ENCODE measurements at places on chromosomes 5 and 9.

DNA sequence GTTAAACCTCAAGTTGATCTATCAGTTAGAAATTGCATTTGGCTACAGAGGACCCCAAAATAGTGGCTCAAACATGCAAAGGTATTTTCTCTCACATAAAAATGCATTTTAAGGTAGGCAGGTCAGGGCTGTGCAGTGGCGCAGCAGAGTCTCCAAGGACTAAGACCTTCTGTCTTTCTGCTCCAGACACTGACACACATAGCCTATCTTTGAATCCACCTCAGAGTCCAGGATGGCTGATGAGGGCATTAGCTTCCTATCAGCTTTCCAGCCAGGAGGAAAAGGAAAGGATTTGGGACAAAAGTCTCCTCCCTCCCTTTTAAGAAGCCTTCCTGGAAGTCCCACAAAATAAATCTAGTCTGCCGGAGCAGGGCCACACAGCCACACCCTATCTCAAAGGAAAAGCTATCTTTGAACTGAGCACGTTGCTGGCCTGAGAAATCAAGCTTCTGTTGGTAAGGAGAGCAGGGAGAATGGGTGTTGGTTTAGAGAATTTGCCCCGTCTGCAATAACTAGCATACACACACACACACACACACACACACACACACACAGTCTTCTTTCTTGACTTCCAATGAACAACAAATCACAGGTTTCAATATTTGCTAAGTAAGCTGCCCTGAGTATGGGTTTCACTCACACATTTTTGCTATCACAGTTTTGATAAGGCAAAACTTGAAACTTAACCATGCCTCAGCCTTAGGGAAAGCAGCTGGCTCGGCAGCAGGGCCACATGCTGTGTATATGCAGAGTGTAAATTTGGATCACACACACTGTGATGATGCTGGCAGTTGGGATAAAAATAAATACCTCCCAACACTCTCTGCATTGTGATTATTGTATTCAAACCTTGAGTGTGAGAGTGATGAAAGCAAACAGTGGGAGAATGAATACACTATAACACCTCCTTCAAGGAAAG is 116.6 kb upstream of the MAP3K1 start:
- no peak for DNase-seq

- no peak for DNase-seq
These were observed 97.7 kb downstream of the LHFPL2 start for GRCh38 chr5:78550891-78551290.

- no peak for DNase-seq
These were observed 3.7 kb downstream of the NSMF start for GRCh38 chr9:137455359-137455991.

- DNase-seq, result no peak
These were observed 1.8 kb downstream of the TIFAB start for GRCh38 chr5:135450336-135450735.

GRCh38 chr9:108837530-108837929 is 18.3 kb downstream of the ACTL7B start:
- no peak for DNase-seq

GRCh38 chr5:140345919-140346347 is 470 bp downstream of the HBEGF start:
- DNase-seq, result no peak

GRCh38 chr5:10621832-10622231 is 58.0 kb downstream of the ANKRD33B start:
- no peak for DNase-seq

GRCh38 chr5:130580264-130580663 is 584.8 kb downstream of the HINT1 start:
- DNase-seq, result no peak

GRCh38 chr5:36713541-36713940 is 107.1 kb downstream of the SLC1A3 start:
- DNase-seq, result no peak

DNA sequence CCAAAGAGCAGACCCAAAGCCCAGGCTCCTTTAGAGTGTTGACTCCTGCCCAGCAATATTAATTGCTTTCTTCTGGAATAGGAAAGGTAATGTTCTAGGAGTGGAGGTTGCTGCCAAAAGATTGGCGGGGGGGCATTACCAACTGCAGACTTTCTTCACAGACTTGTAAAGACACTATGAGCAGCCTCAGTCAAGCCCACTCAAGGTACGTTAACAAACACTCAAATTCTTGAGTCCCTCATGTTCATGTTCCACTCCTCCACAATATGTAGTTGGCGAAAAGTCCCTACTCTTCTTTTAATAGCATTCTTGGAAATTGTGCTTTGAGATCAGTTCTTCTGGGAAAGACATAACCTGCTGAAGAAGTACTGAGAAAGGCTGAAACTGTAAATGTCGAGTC is 409.2 kb upstream of the KIF2A start:
- DNase-seq, result no peak
